ENCODE measurements at places on chromosomes 11 and 22.

GRCh38 chr11:2652333-2653197, 47.2 kb downstream of the KCNQ1OT1 start:
- DNase-seq = no peak

DNA sequence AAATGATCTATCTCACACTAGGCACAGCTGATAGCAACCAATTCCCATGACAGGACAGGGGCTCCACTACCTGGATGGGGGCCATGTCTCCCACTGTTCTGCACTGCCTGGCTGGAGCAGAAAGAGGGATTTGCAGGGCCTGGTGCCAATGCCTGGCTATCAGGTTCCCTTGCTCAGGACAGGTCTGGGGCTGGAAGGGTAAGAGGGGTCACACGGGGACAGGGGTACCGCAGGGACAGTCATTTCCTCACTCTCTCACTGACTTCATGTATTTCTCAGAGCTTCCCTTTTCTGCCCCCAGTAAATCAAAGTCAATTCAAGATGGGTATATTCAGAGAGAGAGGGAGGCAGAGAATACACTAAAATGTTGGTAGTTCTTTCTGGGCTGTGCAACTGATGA, 119.1 kb upstream of the CSNK2A3 start:
- no peak for DNase-seq

DNA sequence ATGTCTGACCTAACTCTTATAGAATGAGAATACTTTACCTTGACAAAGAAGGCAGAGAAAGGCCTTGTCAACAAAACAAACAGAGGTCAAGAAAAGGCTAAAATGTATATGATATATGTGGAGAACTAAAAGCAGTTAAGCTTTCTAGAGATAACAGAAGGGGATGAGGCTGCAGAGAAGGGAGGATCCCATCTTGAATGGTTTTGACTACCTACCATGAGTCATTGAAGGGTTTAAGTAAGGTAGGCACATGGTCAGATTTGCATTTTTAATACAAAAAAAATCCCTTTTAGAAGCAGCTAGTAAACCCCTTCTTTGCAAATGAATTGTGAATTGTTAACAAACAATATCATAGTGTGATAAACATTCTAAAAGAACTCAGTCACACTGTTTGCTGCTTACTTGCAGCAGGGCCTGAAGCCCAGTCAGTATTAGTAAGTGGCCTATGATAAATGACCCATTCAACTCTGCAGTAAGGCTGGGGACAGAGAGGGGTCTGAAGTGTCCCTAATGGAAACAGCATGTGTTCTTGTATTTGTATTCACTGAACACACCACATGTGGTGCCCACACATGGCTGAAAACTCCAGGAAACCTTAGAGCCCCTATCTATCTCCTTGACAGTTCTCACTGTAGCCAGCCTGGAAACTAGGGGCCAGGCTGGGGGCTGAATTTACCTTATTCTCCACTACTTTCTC, 328.8 kb upstream of the PITPNB start:
- no peak for DNase-seq

GRCh38 chr22:27692243-27692642, 109.3 kb downstream of the MN1 start:
- DNase-seq = no peak

DNA sequence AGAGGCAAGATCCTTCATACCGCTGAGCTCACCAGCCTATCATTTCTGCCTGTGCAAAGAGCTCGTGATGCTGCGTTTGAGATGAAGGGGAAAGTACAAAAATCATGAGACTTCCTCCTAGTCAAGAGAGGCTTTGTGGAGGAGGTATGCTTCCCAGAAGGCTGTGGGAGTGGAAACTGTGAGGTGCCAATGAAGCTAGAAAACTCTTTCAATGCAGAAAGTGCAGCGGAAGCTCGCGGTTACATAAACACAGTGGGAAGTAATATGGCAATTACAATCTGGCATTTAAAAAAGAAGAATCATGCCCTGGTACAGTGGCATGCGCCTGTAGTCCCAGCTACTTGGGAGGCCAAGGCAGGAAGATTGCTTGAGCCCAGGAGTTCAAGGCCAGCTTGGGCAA, 134.8 kb downstream of the EHF start:
- no peak for DNase-seq

DNA sequence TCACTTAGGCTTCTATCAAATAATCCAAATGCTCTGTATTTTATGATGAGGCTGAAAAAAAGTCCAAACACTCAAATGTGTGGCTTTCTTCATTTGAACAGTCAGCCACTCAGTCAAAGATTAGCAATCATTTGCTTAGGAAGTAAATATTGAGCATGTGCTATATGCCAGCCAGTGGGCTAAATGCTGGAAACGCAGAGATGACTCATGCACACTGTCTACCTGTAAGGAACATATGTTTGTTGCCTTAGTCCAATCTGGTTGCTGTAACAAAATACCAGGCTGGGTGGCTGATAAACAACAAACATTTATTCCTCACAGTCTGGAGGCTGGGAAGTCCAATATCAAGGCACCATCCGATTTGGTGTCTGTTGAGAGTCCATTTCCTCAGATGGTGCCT, 617.3 kb downstream of the NTM start:
- no peak for DNase-seq

DNA sequence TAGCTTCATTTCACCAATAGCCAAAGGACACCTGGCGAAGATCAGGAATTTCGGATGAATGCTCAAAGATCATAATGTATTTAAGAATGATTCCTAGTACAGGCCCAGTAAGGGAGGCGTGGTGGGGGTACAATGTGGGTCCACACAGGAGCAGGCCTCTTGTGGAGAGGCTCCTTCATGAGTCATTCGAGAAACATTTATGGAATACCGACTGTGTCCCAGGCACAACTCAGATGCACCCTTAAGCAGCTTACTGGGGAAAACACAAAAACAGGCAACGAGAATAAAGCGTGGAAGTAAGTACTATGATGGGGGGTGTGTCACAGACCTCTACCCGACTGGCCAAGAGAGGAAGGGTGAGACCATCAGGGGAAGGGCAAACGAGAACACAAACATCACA, 44.5 kb downstream of the SMCO4 start:
- no peak for DNase-seq

- no peak for DNase-seq
These were observed 5.1 kb downstream of the INSC start for GRCh38 chr11:15119826-15120225.

GRCh38 chr22:48941903-48942575, 885.6 kb downstream of the BRD1 start:
- DNase-seq = no peak

DNA sequence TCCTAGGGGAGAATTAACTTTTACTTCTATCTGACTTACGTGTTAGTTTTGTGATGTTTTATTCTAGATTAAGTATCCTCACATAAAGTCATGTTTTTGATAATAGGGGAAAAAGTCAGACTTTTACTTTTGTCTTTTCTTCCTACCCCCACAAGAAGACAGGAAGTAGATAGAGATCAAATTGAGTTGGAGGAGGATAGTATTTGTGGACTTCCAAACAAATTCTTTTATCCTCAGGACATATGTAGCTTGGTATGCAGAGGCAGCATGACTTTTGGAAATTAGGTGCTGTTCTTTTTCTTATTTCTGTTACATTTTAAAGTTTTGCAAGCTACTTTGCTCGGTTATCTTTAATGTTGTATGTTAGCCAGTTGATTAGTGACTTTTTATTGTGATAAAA, 61.4 kb downstream of the MTMR3 start:
- no peak for DNase-seq

- no peak for DNase-seq
These were observed 182.5 kb upstream of the API5 start for GRCh38 chr11:43129329-43129728.

GRCh38 chr22:25567251-25567675, 2.8 kb downstream of the GRK3 start:
- DNase-seq = no peak

DNA sequence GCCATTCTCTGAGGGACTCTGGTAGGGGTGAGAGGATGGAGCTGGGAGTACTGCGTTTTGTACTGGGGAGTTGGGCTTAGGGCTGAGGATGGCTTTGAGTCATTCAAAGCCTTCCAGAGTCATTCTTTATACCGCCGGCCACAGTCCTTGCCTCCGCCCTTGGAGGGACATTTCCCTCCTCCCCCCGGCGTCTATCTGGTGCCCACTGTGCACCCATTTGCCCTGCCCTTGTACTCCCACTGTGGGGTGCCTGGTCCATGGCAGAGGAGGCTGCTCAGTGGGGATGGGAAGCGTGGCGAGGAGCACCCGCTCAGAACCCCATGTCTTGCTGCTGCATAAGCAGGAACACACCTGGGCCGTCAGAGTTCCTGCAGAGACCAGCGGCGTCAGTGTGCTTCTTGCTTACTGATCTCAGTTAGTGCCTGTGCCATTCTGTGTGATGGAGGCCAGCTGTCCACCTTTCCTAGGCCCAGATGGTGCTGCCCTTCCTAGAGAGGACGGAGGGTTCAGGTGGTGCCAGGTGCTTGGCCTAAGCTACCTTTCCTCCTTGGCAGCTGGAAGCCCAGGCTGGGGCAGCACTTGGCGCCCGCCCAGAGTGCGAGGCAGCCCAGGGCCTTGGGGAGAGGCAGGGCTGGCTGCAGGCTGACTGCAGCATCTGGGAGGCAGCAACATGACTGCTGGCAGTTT, 23.3 kb upstream of the TMEM191C start:
- DNase-seq = no peak

GRCh38 chr11:43282607-43283440, 29.0 kb upstream of the API5 start:
- peak; percentile 27 for DNase-seq

GRCh38 chr11:125276619-125276976, 112.0 kb downstream of the PKNOX2 start:
- DNase-seq = no peak

- DNase-seq = no peak
These were observed 407.3 kb upstream of the CHORDC1 start for GRCh38 chr11:90630176-90630575.

DNA sequence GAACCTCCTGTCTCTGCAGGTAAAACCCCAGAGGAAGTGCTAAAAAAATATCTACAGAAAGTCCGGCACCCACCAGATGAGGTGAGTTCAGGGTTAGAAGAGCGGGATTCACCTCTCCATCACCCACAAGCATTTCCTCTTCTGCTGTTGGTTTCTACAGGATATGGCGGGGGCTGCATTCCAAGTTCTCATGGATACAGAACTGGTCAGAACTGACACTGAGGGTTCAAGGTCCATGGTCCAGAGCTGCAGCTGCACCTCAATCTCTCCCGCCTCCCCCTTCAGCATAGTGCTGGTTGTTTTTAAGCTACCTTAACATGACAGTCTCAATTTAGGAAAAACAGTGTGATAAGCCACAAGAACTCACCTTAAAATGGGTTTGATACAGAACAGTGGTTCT, 19.2 kb downstream of the DTX4 start:
- DNase-seq = no peak

DNA sequence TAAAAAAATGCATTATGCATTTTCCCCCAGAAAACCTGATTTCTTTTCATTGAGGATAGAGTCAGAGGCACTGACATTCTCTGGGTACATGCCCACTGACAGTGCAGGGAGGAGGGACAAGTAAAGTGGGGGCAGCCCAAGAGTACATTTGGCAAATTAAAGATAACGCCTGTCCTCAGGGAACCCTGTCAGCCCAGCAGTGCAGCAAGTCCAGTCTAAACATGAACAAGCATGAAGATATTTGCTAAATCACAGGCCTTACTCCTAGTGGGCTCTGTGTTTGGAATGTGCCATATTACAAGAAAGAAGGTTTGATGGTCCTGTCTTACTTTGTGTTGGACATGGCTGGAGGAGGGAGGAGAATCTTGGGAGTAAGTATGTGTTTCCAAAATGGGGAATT, 37.9 kb downstream of the AMOTL1 start:
- DNase-seq = no peak

GRCh38 chr11:74357449-74357848, 40.8 kb downstream of the PGM2L1 start:
- DNase-seq = no peak

GRCh38 chr11:102341844-102342318, 5.1 kb upstream of the BIRC2 start:
- DNase-seq = peak; percentile 82

GRCh38 chr11:29755474-29755873, 261.4 kb downstream of the KCNA4 start:
- DNase-seq = no peak

- no peak for DNase-seq
These were observed 31.5 kb downstream of the TSG101 start for GRCh38 chr11:18495271-18495670.

- DNase-seq = no peak
These were observed 2.1 kb upstream of the OAF start for GRCh38 chr11:120208777-120209176.

GRCh38 chr22:31125521-31126117, 2.9 kb downstream of the INPP5J start:
- no peak for DNase-seq

- DNase-seq = no peak
These were observed 31.7 kb upstream of the CXCR5 start for GRCh38 chr11:118851970-118852369.

- no peak for DNase-seq
These were observed 1.6 kb upstream of the MAP4K2 start for GRCh38 chr11:64804346-64805210.

GRCh38 chr22:33553493-33553892, 366.8 kb downstream of the LARGE1 start:
- no peak for DNase-seq

DNA sequence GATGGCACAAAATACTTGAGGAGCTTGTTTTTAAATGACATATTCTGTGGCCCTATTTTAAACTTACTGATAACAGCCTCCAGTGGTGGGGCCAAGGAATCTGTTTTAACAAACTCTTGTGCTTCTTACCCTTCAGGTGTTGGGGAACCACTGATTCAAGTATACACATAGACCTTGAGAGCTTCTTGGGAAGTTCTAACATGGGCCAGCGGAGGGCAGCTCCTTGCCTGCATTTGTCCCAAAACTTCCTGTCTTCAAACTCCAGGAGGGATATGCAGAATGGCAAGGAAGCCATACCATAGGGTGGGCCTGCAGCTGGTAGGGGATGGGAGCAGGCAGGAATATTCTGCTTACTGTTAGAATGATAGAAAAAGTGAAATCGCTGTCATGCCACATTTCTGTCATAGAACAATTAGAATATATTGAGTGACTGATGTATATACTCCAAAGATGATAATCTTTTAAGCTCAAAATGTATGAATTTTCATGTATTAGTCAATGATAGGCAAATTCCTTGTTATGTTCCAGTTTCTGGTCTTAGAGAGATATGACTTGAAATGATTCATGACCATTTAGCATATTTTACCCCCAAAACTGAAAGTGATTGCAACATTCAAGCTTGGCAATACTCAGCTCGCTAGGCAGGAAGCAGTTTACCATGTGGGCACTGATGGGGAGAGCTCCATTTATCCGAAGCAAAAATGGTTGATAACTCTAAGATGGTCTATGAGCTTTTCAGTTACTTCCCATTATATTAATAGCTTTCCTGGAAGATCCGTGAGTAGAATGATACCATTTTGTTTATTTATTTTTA, 9.2 kb downstream of the EXT2 start:
- no peak for DNase-seq

- no peak for DNase-seq
These were observed 35.0 kb upstream of the OR6M1 start for GRCh38 chr11:123841174-123841573.

All from CD4-positive, alpha-beta T cell treated with Interleukin-4 for 4 hours (primary cell).